ENCODE measurements at places on chromosomes 6 and 20.

DNA sequence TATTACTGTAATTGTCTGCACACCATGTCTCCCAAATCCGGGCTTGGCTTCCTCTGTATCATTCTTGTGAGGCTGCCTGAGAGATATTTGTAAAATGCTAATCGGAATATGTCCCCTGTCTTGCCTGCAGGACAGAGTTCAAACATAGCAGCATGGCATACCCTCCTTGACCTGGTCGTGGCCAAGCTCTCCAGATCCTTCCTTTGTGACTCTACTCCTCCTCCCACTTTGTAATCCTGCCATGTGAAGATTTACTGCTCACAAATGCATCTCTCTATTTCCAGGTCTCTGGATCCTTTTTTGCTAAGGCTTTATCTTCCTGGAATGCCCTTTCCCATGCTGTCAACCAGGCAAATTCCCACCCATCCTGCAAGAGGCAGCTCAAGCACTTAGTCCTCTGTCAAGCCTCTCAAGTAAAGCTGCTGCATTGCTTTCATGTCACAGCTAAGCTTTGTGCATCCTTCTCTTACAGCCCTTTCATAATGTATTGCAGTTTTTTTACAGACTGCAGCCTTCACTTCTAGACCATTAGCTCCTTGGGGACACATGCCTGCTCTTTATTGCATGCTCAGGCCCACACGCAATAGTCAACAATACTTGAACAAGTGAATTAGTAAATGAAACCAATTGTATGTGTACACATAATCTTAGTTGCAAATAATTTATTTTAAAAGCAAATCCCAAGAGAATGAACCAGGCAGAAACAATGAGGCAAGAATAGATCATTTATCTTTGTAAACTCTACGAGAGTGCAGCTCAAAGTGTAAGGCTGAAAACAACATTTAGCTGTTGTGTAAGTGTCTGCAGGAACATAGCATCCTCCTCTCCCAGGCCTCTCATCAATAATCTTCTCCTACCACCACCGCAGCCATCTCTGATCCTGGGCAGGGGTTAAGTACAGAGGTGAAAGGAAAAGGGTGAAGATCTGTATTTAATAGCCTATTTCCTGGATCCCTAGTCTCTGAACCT is 45.8 kb downstream of the HIVEP2 start:
- DNase-seq, result no peak

DNA sequence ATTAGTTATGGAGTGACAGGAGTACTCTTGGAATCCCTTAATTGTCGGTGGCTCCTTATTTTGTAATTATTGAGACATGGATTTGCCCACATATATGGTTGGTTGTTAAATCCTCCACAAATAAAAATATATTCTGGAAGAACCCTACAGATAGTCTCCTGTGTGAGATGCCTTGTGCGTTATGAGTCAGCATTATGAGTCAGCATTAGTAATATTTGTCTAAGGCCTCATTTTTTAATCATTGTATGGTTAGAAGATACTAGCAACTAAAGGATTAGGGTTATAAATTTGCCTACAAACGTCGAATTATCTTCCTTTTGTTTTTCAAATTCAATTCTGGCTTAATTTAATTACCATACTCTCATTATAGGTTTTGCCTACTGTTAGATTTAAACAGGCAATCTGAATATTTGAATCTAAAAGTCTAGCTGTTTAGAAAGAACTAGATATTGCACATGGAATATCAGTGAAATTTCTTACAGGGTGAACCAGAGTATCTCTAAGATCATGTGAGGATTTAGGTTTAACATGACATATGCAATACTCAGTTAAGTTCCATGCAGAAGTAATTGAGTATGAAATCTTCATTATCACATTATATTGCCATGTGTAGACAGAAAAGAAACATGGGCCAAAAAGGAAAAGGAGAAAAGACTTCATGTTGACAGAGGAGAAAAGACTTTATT is 5.9 kb downstream of the C6orf58 start:
- no peak for DNase-seq

- DNase-seq, result no peak
Measured at GRCh38 chr20:5146099-5146668, 19.4 kb downstream of the CDS2 start.

DNA sequence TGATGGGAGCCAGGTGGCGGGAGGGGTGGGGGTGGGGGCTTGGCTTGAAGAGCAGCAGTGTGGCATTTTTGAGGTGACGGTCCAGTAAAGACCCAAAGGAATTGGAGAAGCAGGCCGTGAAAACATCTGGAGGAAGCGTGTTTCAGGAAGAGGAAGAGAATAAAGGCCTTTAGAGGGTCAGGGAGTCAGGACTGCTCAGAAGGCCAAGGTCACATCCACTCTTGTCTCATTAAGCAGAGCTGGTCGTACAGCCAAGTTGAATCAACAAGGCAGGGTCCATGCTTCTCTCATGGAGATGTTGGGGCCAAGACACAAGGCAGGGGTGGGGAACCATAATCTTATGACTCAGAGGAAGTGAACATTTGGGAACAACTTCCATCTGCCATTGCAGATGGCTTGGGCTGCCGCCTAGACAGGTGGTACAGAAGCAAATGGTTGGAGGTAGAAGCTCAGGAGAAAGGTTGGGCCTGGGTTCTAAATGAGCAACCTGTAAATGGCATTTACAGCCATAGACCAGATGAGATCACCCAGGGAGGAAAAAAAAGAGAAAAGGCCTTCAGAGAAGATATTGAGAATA is 179.6 kb downstream of the TTLL2 start:
- DNase-seq, result no peak

DNA sequence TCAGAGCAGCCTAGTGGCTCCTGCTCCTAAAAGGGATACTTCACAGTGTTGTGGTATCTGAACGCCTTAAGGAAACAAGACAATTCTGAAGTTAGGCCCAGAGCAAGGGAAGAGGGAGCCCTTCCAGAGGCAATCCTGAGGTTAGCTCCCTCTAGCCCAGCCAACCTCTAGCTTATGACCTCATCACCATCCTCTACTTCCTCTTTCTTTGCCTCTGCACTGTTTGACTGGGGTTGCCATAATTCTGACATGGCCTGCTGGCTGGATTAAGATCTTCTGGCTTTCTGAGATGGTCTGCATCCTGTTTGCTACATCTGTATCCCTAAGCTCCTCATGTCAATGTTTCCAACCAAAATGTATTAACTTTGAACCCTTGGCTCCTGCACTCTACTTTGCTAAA is 23.3 kb upstream of the BMP2 start:
- DNase-seq, result no peak

DNA sequence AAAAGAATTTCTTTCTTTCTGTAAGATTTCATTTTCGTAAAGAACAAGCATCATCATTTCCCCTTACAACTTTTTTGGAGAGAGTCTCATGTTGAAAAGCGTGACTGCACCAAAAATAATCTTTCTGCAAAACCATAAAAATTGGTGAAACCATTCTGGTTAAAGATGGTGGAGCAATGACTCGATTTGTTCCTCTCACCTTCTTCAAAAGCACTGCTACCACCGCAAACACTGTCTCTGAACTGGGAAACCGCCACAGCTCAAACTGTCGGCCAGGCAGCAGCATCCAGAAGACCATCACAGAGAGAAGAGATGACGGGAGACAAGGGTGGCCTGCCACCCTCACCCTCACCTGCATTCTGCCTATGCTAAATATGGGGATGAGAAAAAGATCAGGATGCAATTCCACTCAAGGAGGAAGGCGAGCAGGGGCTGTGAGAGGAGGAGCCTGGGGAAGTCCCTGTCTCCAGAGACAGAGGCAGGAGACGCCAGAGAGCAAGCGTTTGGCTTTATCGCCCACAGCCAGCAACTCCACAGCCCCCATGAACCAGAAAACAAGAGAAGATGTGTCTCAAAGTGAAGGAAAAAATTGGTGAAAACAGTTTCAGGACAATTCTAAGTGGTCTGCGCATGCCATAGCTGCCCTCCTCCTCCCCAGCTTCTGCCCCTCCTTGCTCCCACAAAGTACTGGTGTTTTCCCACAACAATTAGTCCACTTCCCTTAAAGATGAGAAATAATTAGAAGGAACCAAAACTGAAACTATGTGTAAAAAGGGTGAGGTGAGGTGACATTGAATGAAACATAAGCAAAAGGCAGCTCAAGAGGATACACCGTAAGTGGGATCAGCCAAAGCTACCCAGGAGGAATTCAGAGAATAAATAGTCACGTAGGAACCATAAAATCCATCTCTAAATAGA is 255.5 kb downstream of the KIF16B start:
- DNase-seq, result no peak

- DNase-seq, result no peak
Measured at GRCh38 chr20:19408971-19409370, 196.5 kb downstream of the SLC24A3 start.

DNA sequence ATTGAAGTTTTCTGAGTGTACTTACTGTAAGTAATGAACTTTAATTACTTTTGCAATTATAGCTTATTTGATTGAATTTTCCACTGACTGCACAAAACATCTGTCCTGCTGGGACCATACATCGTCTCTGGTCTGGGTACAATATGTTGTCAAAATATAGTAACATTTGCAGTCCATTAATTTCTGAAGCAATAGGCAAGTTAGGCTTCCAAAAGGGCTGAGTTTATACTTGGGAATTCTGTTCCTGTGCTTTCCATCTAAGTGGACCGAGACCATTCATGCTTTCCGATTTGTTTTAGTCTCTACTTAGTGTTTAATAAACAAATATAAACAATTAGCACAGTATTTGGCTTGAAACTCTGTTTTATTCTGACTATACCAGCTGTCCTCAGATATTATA is 139.3 kb downstream of the RFPL4B start:
- DNase-seq, result no peak

GRCh38 chr20:14855171-14855570 is 517.8 kb upstream of the FLRT3 start:
- DNase-seq, result no peak

GRCh38 chr20:4082406-4083097 is 67.2 kb upstream of the RNF24 start:
- DNase-seq, result no peak

- no peak for DNase-seq
Measured at GRCh38 chr6:19835605-19836004, 1.6 kb upstream of the ID4 start.

GRCh38 chr20:20856306-20856705 is 143.9 kb upstream of the RALGAPA2 start:
- no peak for DNase-seq

DNA sequence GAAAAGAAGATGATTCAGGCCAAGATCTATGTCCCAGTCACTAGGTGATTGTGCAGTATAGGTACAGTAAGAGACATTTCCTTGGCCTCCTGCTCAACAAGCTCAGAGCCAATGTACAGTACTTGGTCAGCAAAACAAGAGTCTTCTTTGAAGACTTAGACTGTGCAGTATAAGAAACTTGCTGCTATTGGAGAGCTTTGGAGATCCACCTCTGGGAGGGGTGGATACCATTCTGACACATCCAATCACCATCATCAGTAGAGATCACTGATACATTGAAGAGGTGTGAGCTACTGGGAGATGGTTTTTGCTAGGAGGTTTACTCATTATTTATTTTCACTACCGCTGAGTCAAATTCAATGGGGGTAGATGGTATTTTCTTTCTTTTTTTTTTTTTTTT is 77.5 kb downstream of the UST start:
- no peak for DNase-seq

DNA sequence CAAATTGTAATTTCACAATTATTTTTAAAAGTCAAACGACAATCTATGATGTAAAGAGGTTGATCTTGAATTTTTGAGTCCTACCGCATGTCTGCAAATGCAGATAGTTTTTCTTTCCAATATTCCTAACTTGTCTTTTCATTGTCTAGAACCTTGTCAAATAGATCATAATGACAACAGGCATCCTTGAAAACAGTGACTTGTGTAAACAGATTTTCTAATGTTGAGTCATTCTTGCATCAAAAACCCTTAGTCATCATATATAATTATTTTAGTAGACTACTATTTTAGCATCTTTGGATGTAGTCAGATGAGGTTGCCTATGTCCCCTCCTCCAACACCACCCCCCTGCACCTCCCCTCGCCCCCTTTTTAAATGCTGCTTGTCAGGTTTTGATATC is 43.8 kb downstream of the BMP6 start:
- no peak for DNase-seq

GRCh38 chr6:41247882-41248705 is 19.9 kb downstream of the TREML4 start:
- no peak for DNase-seq

- no peak for DNase-seq
Measured at GRCh38 chr20:36106606-36107005, 47.9 kb upstream of the EPB41L1 start.

Data from NCI-H1930 (cell line).